ENCODE measurements at places on chromosomes 13 and 19. TPM values are rescaled to one million over a fixed set of nuclear protein-coding genes. Genes with fewer than 3 reads are reported as not detected.

The NOTCH3 gene
- total RNA-seq = not detected

The SELENOV gene
- not detected for total RNA-seq

The SLC10A2 gene
- total RNA-seq = not detected

The ARID3A gene
- total RNA-seq = 23.1 TPM

The PSG7 gene
- total RNA-seq = not detected

The KL gene
- total RNA-seq = 0.36 TPM

The CILP2 gene
- 0.22 TPM for total RNA-seq

The ZNF135 gene
- 0.54 TPM for total RNA-seq

The MAST1 gene
- 1.2 TPM for total RNA-seq

The ACER1 gene
- total RNA-seq = not detected

The ELSPBP1 gene
- total RNA-seq = not detected

The COMP gene
- total RNA-seq = not detected

The CGB8 gene
- total RNA-seq = not detected

The CD320 gene
- 40.1 TPM for total RNA-seq

The FFAR2 gene
- not detected for total RNA-seq

The KCNN1 gene
- total RNA-seq = 0.21 TPM

The PDE4A gene
- total RNA-seq = 5.5 TPM

Data from activated naive CD4-positive, alpha-beta T cell treated with anti-CD3 and anti-CD28 coated beads for 36 hours (primary cell).